NCI-H1417 treated with DMSO at 0.1 percent for 48 hours (cell line): ENCODE measurements at places on chromosomes 12 and 14.

DNA sequence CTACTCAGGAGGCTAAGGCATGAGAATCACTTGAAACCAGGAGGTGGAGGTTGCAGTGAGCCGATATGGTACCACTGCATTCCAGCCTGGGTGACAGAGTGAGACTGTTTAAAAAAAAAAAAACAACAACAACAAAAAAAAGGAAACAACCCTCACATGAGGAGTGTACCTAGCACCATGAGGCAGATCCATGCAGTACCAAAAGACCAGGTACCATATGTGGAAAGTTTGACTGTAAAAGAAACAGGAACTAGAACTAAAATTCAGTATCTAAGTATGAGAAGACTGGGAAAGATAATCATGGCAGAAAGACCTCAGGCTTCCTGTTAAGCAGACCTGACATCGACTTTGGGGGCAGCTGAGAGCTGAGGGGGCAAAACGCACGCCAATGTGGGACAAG, 55.1 kb downstream of the TRAFD1 start:
- DNase-seq = no peak

GRCh38 chr12:95548056-95548538, 3.2 kb downstream of the USP44 start:
- no peak for DNase-seq

DNA sequence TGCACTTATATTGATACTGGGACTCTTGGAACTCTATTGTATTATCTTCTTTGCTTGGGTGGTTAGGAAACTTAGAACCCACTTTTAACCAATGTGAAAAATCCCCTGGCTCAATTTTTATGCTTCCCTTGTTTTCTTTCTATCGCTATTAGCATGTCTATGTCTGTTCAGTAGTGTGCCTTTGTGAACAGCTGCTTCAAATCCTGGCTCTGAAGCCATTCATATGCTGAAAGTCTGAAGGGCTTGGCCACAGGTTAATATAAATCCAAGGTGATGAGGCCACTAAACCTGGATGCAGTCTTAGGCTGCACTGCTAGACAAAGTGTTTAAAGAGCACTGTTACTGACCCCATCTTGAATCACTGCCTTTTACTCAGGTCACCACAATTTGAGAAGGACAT, 94.9 kb upstream of the RIC8B start:
- DNase-seq = no peak

DNA sequence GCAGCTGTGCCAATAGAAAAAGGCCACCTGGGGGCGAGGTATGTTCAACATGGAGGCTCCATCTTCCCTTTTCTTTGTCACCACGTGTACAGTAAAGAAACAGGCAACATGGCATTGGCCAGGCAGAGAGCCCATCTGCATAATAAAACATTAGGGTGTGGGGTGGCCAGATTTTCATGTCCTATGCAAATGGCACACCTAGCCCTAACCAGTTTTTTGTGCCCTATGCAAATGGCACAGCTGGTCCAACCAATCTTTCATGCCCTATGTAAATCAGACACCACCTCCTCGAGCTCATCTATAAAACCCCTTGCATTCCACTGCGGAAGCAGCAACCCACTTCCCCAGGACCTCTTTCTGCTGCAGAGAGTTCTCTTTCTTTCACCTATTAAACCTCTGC, 149.1 kb upstream of the RGS6 start:
- DNase-seq = no peak

DNA sequence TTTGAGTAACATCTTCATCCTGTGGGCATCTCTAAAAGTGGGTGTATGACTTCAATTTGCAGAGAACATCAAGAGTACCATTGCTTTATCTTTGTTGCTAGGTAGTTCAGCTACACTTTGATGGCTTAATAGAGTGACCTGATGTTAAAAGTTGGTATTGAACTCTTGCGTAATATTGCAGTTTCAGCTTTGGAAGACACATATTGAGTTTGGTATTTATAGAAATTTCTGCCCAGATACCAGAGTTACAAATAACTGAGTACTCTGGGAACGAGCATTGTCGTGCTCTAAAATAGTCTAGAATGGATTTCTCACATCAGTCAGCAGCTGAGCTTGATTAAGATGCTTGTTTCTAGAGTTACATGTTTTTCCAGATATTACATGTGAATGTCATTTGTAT, 24.8 kb upstream of the AKAP5 start:
- DNase-seq = no peak

DNA sequence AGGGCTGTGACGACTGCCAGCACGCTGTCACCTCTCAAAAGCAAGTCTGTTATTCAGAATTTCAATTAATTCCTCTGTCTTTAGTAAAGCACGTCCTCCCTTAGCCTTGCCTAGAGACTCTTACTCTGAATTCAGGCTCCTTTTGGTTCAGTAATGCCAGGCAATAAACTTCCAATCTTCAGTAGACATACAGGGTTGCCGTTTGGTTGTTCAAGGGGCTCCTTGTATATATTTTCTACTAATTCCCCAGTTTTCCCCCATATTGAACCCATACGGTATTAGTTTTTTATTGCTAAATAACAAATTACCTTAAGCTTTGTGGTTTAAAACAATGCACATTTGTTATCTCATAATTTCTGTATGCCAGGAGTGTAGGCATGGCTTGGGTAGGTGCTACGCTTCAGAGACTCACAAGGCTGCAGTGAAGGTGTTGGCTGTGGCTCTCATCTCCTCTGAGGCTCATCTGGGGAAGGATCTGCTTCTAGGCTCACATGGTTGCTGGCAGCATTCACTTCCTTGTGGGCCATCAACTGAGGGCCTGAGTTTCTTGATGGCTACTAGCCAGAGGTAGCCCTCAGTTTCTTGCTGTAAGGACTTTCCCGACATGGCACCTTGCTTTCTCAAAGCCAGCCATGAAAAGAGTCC, 7.3 kb upstream of the CLECL1 start:
- no peak for DNase-seq

- no peak for DNase-seq
Measured at GRCh38 chr12:60066655-60067054, 470.8 kb downstream of the SLC16A7 start.

- no peak for DNase-seq
Measured at GRCh38 chr14:53954551-53955228, 1.9 kb downstream of the BMP4 start.
